ENCODE measurements at places on chromosomes 4 and X.

DNA sequence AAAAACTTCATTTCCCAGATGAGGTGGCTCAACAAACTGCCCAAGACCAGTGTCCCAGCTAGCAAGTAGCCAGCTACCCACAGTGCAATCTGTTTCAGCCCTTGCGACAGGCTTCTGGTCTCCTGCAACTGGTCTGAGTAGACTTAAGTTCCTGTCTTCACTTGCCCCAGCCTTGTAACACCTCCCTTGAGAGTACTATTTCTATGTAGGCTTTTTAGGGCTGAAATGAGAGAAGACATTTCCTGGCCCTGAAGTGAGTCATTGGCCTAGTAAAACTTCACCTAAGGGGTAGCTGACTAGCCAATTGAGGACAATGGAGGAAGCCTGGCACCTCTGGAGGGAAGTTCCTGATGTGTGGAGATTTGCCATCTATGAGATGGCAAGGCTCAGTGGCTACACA lies 80.1 kb upstream of the STIM2 start:
- DNase-seq: no peak

GRCh38 chr4:83282049-83282535 lies 2.5 kb downstream of the COQ2 start:
- no peak for DNase-seq

DNA sequence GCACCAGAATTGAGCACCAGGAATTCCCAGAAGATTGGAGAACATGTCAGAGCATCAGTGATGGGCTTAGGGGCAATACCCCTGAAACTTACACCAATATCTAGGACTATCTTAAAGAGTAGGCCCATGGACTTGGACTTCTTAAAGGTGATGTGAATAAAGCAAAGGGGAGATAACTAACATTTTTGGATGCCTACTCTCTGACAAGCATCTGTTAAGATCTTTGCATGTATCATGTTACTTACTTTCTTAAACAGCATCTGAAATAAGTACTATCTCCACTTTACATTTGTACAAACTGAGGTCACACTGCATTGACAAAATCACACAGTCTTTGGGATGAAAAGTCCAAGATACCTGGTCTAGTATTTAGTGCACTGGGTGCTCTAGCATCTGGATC lies 258.6 kb upstream of the ARSJ start:
- DNase-seq: no peak

- DNase-seq: no peak
Observed at GRCh38 chr4:996997-997374, 3.8 kb upstream of the SLC26A1 start.

- DNase-seq: no peak
Observed at GRCh38 chr4:61468024-61468720, 268.0 kb downstream of the ADGRL3 start.

DNA sequence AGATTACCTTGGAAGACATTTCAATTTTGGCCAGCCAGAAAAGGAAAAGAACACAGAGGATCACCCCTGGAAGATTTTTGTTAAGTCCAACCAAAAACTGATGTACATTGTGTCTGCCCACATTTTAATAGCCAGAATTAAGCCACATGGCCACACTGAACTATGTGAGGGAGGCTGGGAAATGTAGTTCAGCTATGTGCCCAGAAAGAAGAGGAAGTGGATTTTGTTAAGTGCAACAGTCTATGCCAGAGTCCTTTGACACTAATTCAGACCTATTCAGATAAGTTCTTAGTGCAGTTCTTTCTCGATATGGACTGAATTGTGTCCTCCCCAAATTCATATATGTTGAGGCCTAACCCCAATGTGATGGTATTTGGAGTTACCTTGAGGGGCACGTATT lies 18.4 kb downstream of the PRPS1 start:
- DNase-seq: no peak

DNA sequence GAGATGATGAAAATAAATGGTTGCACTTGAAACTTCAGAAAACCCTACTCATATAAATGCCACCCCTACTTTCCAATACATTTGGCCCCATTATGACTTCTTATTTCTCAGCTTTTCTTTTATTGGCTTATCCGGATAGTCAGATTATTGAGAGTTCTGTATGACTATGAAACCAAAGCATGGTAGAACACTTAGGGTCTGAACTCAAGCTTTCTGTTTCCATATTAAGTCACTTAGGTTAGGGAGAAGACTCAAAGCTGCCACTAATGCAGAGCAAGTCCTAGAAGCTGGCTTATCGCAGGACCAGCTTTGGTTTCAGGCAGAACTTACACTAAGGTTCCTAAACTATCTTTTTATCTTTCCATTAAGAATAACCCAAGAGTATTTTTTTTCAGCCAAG lies 229.9 kb upstream of the CPEB2 start:
- no peak for DNase-seq

- DNase-seq: no peak
Observed at GRCh38 chr4:10201381-10202223, 85.0 kb upstream of the WDR1 start.

DNA sequence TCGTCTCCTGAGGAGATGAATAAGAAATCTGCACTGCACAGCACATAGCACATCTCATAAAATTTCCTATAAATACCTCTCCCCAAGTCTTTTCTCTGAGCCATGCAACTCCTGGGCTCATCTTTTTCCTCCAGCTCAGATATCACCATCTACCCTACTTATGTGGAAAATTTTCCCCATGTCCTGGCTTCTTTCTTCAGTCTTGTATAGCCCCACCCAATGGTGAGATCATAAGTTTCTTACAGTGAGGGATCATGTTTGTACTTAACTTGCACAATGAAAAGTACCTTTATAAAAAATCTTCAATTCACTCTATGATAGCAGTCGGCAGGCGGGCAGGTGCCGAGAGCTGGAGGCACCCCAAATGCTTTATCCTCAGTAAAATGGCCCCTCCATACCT lies 198.6 kb upstream of the S100G start:
- no peak for DNase-seq

DNA sequence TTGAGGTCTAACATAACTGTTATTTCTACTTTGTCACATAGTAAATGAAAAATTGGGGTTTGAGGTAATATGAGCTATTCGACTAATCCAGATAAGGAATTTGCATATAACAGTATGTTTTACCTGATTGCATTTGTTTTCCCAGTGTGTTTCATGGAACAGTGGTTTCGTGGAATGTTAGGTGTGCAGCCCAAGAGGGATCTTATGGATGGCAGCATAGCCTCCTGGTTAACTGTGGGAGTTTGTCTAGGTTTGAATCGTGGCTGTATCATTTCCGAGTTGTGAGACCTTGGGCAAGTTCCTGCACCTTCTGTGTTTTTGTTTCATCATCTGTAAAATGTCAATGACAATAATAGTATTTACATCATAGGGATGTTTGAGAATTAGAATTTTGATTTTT lies 7.9 kb downstream of the BMPR1B start:
- no peak for DNase-seq

- no peak for DNase-seq
Observed at GRCh38 chr4:127355743-127356142, 277.0 kb upstream of the INTU start.

- DNase-seq: no peak
Observed at GRCh38 chr4:147194604-147195003, 248.9 kb upstream of the TTC29 start.

GRCh38 chr4:25113915-25114904 lies 46.0 kb downstream of the SEPSECS start:
- no peak for DNase-seq

DNA sequence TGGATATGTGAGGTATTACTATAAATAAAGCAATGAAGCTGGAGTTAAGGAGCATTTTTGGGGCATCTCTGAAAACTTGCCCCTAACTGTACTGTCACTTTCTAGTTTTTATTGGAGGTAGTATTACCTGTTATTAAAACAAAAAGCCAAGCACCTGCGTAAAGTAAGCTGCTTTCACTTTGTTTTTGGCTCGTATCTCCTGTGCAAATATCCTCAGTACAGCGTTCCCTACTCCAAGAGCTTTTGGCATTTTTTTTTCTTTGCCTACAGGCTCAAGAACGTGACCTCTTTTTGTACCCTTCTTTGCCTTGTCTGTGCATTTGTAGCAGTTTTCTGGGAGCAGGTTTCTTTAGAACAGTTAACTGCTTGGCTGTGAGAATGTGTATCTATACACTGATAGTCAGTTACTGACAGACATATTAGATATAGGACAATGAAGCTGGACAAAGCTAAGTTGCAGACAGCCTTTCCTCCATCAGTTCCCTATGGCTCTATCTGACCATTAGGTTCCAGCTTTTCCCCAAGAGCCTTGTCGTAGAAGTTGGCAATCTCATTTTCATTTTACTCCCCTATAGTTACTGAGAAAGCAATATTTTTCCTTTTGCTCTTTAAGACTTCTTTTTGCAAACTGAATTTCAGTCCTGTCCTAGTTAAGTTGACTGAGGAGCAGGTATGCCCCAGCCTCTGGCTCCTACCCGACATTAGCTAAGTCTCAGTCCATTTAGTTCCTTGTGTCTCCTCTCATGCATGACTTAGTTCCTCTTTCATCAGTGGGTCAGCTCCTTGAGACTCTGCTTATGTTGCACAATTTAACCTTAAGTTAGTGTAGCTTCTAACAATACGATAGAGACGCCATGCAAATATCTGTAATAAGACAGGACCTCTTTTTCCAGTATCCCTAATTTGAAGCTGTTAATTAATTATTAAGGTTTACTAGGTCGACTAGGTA lies 71.5 kb upstream of the HPRT1 start:
- DNase-seq: no peak

DNA sequence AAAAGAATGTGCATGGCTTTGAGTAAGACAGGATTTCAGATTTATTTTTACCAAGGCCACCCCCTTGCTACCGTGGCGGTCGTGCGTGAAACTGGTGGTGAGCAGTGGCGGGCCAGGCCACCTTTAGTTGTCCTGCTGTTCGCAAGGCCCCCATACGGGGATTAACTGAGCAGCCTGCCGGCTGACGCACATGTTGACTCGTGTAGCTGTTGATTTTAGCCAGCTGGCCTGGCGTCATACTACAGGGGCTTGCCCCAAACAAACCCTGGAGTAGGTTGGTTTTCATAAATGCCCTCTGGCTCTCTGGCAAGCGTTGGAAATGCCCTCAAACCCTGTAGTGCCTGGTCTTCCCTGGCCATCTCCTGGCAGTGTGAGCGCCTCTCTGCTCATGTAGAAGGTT lies 28.4 kb downstream of the WFS1 start:
- DNase-seq: no peak

DNA sequence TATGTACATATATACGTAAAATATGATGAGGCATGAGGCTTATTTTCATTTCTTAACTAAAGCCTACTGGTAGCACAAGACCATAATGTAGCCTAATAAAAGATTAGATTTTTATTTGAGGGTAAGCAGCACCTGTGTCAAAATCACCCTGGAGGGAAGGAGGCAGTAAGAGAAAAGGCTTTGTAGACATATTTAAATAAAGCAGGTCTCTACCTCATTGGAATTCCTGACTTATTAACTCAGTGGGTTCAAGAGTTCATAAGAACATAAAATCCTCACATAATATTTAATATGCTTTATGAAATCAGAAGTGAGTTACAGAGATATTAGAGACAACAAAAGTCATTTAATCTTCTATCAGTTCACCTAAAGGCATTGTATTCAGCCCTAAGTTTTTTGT lies 261.6 kb upstream of the ANKRD50 start:
- no peak for DNase-seq

DNA sequence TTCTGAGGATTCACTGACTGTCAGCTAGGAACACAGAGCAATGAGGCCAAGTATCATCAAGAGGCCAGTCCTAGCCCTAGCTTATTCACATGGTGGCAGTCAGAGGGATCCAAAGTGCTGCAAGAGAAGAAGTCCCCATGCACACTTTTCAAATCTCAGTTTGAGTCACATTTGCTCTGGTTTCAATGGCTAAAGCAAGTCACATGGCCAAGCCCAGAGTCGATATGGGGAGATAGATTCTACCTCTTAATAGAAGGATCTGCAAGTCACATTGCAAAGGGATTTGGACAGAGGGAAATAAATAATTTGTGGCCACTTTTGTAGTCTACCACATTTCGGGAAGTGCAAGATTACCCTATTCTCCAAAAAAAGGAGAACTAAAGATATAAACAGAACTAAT lies 3.7 kb upstream of the LCORL start:
- no peak for DNase-seq

- no peak for DNase-seq
Observed at GRCh38 chr4:1252928-1253492, 4.1 kb upstream of the CTBP1 start.

DNA sequence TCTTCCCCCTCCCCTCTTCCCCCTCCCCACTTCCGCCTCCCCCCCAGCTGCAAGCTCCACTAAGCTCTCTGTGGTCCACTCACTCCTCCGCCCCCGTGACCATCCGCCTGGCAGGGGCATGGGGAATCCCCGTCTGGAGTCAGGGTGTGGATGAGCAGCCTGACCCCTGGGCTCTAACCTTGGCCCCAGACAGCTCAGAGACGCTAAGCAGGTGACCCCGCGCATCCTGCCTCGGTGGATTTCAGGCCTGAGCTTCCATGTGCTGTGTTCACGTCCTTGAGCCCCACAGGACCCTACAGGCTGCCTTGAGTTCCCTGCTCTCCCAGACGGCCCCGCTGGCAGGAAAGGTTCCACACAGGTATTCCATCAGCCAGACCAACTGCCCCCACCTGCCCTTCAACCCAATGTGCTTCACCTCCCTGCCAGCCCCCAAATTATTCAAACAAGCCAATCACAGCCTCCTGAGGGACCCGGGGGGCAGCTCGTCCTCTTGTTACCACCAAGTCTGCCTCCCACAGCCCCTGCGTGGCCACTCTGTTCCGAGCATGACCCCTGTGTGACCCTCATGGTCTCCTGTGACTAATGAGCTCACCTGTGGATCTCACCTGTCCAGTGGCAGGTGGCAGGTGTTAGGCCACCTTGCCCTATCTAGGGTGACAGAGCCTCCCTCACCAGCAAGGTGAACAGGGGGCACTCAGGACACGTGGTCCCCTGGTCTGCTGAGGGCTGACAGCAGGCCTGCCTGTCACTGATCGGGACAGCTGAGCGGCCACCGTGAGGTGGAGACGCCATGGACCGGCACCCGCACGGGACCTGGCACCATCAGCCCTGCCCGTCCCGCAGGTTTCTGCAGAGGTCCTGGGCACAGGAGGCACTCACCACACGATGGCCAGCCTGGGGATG lies 73.2 kb upstream of the MXD4 start:
- DNase-seq: no peak

DNA sequence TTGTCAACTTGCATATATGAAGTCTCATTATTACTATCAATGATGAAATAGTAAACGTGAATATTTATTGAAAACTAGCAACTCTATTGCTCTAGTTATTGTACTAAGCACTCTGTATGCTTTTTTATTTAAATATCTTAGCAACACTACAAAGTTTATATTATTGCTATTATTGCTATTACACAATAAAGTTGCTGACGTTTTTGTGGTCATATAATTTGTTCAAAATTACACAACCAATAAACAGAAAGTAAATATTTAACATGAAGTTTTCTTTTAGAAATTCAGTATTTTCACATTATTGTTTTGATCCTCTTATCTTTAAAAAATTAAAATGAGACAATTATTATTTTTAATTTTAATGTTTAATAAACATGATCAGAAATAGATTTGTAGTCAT lies 1521.1 kb upstream of the PCDH7 start:
- DNase-seq: no peak

- DNase-seq: no peak
Observed at GRCh38 chr4:42482516-42483327, 85.4 kb downstream of the SHISA3 start.

- DNase-seq: no peak
Observed at GRCh38 chr4:10697086-10697485, 12.5 kb upstream of the CLNK start.

Data from esophagus squamous epithelium (tissue), 5 donors.